ENCODE measurements at places on chromosomes 3 and 15. TPM values are rescaled to one million over a fixed set of nuclear protein-coding genes. Genes with fewer than 3 reads are reported as not detected.

The VGLL3 gene
- total RNA-seq, result 19.7 TPM

- no peak overlapping the region for H3K4me3 ChIP-seq
- H3K4me1 ChIP-seq, result peaks cover 3% of the 10 kb centered on the region
- no peak overlapping the region for H3K27ac ChIP-seq
- no peak for DNase-seq
Measured at GRCh38 chr15:99634576-99634975, 68.8 kb downstream of the MEF2A start.

GRCh38 chr15:31433091-31433490, 106.5 kb downstream of the KLF13 start:
- H3K4me3 ChIP-seq, result no peak overlapping the region
- H3K27me3 ChIP-seq, result no peaks in the 10 kb centered on the region

- no peaks in the 10 kb centered on the region for H3K4me1 ChIP-seq
- H3K4me3 ChIP-seq, result no peak overlapping the region
- no peak for DNase-seq
- no peak overlapping the region for H3K27ac ChIP-seq
- no peaks in the 10 kb centered on the region for H3K27me3 ChIP-seq
Measured at GRCh38 chr3:124041553-124041952, 49.6 kb upstream of the ROPN1 start.

GRCh38 chr3:128274837-128275236, 121.6 kb downstream of the EEFSEC start:
- no peak overlapping the region for H3K4me3 ChIP-seq
- H3K27ac ChIP-seq, result no peak overlapping the region
- H3K36me3 ChIP-seq, result no peaks in the 10 kb centered on the region
- H3K27me3 ChIP-seq, result no peaks in the 10 kb centered on the region

DNA sequence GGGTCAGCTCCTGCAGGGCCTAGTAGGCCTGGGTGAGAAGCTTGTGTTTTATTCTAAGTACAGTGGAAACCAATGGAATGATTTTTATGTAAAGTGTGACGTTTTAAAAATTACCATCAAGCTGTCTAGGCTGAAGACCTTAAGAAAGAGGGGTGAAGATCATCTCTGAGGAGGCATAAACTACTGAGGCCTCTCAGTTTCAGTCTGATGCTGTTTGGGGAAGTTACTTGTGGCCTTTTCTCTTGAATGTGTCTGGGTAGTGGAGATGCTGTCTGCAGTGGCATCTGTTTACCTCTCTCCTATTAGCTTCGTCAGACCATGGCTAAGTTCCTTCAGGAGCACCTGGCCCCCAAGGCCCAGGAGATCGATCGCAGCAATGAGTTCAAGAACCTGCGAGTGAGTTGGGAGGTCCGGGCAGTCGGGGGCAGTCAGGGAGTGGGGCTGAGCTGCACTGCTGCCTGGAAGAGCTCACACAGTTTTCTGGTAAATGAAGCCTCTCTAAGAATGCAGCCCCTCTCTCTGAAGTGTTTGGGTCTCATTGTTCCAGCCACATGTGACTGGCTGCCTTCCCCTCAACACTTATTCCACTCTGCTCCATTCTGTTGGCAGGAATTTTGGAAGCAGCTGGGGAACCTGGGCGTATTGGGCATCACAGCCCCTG, 1.9 kb downstream of the IVD start:
- H3K27me3 ChIP-seq, result no peaks in the 10 kb centered on the region
- no peak for DNase-seq
- H3K27ac ChIP-seq, result no peak overlapping the region
- peak overlapping the region; percentile 85 for H3K4me3 ChIP-seq

DNA sequence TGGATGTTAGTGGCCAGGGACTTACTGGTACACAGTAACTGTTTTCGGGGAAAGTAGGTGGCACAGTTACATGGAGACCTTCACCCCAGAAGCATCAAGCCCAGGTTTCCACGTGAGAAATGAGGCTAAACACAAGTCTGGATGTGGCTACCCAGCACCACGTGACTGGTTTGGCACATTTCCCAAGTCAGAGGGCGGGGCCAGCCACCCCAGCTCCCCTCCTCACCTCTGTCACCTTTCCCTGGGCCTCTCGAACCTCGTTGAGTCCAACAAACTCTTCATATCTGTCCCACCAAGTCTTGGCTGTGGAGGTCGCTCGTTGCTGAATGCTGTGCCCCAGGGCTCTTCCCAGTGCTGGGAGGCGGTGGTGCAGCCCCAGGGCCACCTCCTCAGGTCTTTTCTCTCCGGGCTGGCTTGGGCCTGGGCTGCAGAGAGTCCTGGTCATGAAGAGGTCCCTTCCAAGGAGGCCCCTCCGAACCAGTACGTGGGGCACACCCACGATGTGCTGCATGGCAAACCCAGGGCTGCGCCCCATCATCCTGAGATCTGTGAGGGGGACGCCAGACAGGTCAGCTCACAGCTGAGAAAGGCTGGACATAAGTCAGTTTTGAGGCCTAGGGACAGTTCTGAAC, 4.8 kb upstream of the PLXNB1 start:
- peaks cover 7% of the 10 kb centered on the region for H3K4me1 ChIP-seq
- no peak overlapping the region for H3K4me3 ChIP-seq
- H3K27me3 ChIP-seq, result no peaks in the 10 kb centered on the region
- DNase-seq, result peak; percentile 20
- peaks cover 21% of the 10 kb centered on the region for H3K36me3 ChIP-seq

DNA sequence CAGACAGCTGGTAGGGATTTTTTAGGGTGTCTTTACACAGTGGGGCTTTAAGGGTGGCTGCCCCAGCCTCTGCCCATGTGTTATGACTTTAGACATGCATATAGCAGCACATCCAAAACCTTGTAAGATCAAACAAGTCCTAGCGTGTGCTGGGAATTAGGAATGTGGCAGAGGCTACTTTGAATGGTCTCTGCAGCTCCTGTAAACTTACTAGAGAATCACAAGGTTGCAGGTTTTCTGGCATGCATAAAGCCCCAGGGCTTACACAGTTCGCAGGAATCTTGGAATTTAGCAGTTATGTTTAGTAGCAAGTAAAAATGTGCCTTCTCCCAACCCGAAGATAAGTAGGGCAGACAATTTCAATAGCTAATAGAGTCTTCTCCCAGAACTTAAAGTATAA, 46.9 kb upstream of the COL6A6 start:
- no peak overlapping the region for H3K4me3 ChIP-seq
- DNase-seq, result no peak
- H3K4me1 ChIP-seq, result no peaks in the 10 kb centered on the region
- no peaks in the 10 kb centered on the region for H3K36me3 ChIP-seq
- H3K27me3 ChIP-seq, result no peaks in the 10 kb centered on the region

DNA sequence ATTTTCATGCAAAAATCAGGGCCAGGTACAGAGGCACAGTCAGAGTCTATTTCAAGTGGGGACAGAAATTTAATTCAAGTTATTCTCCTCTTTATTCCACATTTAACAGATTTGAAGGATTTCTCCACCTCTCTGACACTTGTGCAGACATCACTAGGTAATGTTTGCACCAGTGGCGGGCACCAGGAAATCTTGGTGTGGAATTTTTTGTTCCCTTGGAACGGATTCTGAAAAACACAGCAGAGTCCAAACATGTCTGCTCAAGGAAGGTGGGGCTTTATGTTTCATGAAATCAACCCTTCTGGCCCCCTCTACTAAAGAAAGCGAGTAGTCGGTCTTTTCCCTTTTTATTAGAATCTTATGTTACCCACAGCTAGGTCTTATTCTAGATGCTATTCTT, 271.2 kb upstream of the MDFIC2 start:
- no peak overlapping the region for H3K27ac ChIP-seq
- H3K36me3 ChIP-seq, result no peaks in the 10 kb centered on the region
- no peak for DNase-seq
- no peaks in the 10 kb centered on the region for H3K27me3 ChIP-seq
- no peaks in the 10 kb centered on the region for H3K4me1 ChIP-seq

DNA sequence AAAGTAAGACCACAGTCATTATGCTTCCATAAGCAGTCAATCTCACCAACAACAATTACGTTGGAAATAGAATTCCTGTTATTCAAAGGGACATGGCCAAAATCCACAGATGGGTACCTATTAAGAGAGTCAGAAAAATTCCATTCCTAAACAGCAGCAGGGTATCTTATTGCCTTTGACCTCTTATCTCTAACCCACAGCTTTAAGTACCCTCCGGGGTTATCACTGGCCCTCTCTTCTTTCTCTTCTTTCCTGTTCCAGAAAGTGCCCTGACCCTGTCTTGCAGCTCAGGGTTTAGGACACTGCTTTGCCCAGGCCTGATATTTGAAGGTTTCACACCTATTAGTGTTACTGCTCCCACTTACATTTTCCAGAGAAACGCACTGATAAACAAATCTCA, 428.7 kb downstream of the TBC1D5 start:
- no peaks in the 10 kb centered on the region for H3K27me3 ChIP-seq
- no peak overlapping the region for H3K4me3 ChIP-seq
- H3K4me1 ChIP-seq, result 0 out of 2 replicates have a peak, but pooled peaks cover 5% of the 10 kb centered on the region
- H3K27ac ChIP-seq, result no peak overlapping the region

- H3K36me3 ChIP-seq, result no peaks in the 10 kb centered on the region
- H3K4me3 ChIP-seq, result no peak overlapping the region
- no peaks in the 10 kb centered on the region for H3K4me1 ChIP-seq
- no peak for DNase-seq
- no peaks in the 10 kb centered on the region for H3K27me3 ChIP-seq
Measured at GRCh38 chr3:3264796-3265195, 85.3 kb upstream of the CRBN start.

DNA sequence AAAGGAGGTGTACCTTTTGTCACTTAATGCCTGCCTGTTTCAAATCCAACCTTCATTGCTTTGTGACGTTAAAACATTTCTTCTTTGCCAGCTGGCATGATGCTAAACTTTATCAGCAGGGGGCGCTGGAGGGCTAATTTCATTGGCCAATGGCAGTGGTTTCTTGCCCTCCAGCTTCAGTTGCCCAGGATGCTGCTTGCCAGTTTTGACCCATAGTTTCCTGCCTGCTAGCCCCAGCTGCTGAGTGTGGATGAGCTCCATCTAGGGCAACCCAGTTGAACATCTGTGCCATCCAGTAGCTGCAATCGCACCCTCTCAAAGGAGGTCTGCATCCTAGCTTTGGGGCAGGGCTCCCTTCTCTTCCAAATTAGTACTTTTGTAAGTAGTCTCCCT, 22.1 kb downstream of the ACKR2 start:
- H3K4me1 ChIP-seq, result no peaks in the 10 kb centered on the region
- no peaks in the 10 kb centered on the region for H3K36me3 ChIP-seq
- no peaks in the 10 kb centered on the region for H3K27me3 ChIP-seq
- peak; percentile 89 for DNase-seq
- no peak overlapping the region for H3K4me3 ChIP-seq
